Activated naive CD8-positive, alpha-beta T cell treated with anti-CD3 and anti-CD28 coated beads for 36 hours (primary cell): ENCODE measurements at places on chromosomes 7 and 10. TPM values are rescaled to one million over a fixed set of nuclear protein-coding genes. Genes with fewer than 3 reads are reported as not detected.

DNA sequence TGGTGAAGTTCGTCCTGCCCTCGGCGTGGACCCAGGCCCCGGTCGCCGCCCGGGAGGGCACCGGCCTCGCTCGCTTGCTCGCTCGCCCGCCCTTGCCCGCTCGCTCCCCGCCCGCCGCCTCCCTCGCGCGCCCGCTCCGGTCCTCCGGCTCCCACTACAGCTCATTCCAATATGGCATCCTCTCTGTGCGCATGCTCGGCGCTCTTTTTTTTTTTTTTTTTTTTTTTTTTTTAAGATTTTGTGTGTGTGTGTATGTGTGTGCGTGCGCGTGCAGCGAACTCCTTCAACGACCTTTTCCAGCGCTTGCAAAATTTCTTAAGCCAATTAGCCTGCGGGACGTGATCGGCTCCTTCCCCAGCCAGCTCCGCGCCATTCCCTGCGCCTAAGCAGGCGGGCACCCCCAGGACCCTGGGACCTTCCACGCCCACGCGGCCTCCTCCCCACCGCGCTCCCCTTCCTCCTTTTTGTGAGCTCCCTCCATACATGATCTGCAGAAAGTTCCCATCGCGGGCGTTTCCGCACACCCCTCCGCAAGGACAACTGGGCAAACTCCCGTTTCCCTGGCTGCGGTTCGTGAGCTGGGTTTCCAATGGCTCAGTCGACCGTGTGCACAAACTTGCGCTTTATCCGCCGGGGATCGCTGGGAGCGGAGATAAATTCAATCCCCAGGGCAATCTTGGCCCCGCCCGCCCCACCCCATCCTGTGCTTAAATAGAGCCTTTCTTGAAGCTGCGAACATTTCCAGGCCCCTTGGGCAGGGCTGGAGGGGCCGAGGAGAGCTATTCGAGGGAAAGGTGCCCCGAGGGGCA is at the start of gene SFMBT2:
TSS of gene SFMBT2 (minus strand) at position 173 of the 809 bp plus-strand sequence. CDS start 29,136 bp downstream, outside the sequence.
- H3K36me3 ChIP-seq = peaks cover 12% of the 10 kb centered on the region
- peak; percentile 71 for DNase-seq
- H3K4me1 ChIP-seq = peaks cover 36% of the 10 kb centered on the region
- peak within 1 kb of the TSS; percentile 97 for H3K4me3 ChIP-seq
- peak within 1 kb of the TSS; percentile 95 for H3K27ac ChIP-seq
- peaks cover 16% of the 10 kb centered on the region for H3K27me3 ChIP-seq

The NUPR2 gene
- total RNA-seq = not detected

The SRRM3 gene
- total RNA-seq = not detected

The TFR2 gene
- total RNA-seq = 10.9 TPM

- peaks cover 11% of the 10 kb centered on the region for H3K4me1 ChIP-seq
- peaks cover 11% of the 10 kb centered on the region for H3K27me3 ChIP-seq
- H3K36me3 ChIP-seq = no peaks in the 10 kb centered on the region
- no peak for DNase-seq
These were observed 15.1 kb upstream of the AKR1B10 start for GRCh38 chr7:134512271-134512670.

- H3K36me3 ChIP-seq = no peaks in the 10 kb centered on the region
- peaks cover 30% of the 10 kb centered on the region for H3K27me3 ChIP-seq
- no peak overlapping the region for H3K27ac ChIP-seq
- no peak for DNase-seq
- H3K4me3 ChIP-seq = no peak overlapping the region
- H3K4me1 ChIP-seq = peaks cover 4% of the 10 kb centered on the region
These were observed 42.9 kb upstream of the SYPL1 start for GRCh38 chr7:106155027-106155426.

DNA sequence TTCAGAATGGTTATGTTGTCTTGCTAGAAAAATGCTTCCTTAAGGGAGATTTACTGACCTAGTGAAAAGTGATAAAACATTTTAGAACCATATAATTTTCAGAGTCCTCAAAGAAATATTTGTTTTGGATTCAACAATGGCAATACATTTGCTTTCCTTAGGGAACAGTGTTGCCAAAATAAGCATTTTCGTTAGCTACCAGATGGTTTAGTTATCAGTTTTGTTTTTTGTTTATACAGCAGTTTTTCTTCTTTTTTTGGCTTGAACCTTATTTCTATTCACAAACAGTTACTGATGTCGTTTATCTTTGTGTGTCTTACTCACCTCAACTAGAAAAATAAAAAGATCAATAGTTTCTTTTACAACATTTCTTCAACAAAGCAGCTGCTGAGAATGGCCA is 48.6 kb downstream of the EXOC4 start:
- no peak overlapping the region for H3K4me3 ChIP-seq
- no peak overlapping the region for H3K27ac ChIP-seq
- H3K36me3 ChIP-seq = peaks cover 15% of the 10 kb centered on the region
- H3K4me1 ChIP-seq = no peaks in the 10 kb centered on the region
- H3K27me3 ChIP-seq = no peaks in the 10 kb centered on the region

GRCh38 chr10:20648263-20648874 is 248.7 kb downstream of the NEBL start:
- no peak overlapping the region for H3K27ac ChIP-seq
- no peak overlapping the region for H3K4me3 ChIP-seq
- no peak for DNase-seq
- H3K36me3 ChIP-seq = no peaks in the 10 kb centered on the region
- no peaks in the 10 kb centered on the region for H3K27me3 ChIP-seq
- H3K4me1 ChIP-seq = no peaks in the 10 kb centered on the region

The TTYH3 gene
- total RNA-seq = 27.2 TPM

The CLDN3 gene
- not detected for total RNA-seq

The SPDYE5 gene
- total RNA-seq = not detected

DNA sequence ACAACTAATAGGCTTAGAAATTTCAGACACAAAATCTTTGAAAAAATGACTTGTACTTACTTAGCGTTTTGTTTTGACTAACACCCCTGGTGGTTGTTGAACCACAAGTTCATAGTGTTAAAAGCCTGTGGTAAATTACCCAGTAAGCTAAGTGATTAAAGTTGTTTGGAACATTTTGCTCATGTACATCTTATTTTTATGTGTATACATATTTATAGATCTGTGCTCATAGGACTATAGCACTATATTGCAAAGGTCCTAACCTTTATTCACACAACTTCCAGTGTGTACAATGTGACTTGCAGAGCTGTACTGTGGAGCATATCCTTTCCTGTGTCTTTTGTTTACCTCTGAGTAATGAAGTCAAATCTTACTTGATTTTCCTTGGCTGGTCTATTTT is 79.6 kb downstream of the BMPR1A start:
- no peaks in the 10 kb centered on the region for H3K36me3 ChIP-seq
- DNase-seq = no peak
- H3K27ac ChIP-seq = no peak overlapping the region
- peaks cover 3% of the 10 kb centered on the region for H3K4me1 ChIP-seq

- H3K27me3 ChIP-seq = no peaks in the 10 kb centered on the region
- no peak overlapping the region for H3K4me3 ChIP-seq
- no peaks in the 10 kb centered on the region for H3K36me3 ChIP-seq
- no peak overlapping the region for H3K27ac ChIP-seq
These were observed 47.7 kb upstream of the INPP5A start for GRCh38 chr10:132489704-132490534.

GRCh38 chr7:51927738-51928137 is 611.1 kb upstream of the COBL start:
- H3K27ac ChIP-seq = no peak overlapping the region
- no peak overlapping the region for H3K4me3 ChIP-seq
- H3K27me3 ChIP-seq = no peaks in the 10 kb centered on the region
- no peaks in the 10 kb centered on the region for H3K4me1 ChIP-seq
- no peak for DNase-seq

DNA sequence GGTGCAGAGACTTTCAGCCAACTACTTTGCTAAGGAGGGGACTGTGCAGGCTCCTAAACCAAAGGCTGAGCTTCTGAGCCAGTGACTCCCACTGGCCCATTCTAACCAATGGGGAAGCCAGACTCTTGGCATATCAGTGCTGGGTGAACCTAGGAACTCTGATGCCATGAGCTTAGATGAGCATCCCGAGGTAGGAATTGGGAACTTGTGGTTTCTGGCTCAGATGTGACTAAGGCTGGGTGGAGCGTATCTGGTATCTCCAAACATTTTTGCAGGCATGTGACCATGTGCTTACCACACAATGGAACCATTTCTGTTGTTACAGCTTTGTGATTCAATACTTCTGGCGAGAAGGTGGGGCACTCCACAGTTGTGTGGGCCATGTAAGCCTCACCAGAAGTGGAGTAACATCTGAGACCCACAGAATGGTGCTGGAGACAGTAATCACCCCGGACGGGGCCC is 2.5 kb upstream of the AVPI1 start:
- no peaks in the 10 kb centered on the region for H3K36me3 ChIP-seq
- H3K27me3 ChIP-seq = no peaks in the 10 kb centered on the region
- H3K4me3 ChIP-seq = no peak overlapping the region
- H3K27ac ChIP-seq = no peak overlapping the region
- DNase-seq = no peak

- no peak overlapping the region for H3K27ac ChIP-seq
- DNase-seq = no peak
- no peaks in the 10 kb centered on the region for H3K36me3 ChIP-seq
These were observed 852.4 kb downstream of the SORCS1 start for GRCh38 chr10:106312087-106312486.

DNA sequence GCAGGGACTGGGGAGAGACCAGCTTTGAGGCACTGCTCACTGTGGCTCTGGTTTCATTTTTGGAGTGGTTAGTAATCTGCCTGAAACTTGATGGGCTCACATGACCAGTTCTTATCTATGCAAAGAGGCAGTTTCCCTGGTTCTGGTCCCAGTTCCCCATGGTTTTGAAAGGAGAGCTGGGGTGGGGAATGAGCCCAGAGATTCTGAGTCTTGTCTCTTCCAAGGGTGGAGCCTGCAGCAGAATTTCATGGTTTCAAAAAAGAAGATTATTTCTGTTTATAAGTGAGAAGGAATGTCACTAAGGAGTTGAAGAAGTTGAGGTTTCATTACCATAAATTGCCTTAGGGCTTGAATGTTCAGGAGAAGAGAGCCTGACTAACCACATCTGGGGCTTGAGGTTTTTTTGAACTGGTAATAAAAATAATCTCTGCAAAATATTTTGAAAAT is 190.2 kb upstream of the HABP2 start:
- H3K27me3 ChIP-seq = no peaks in the 10 kb centered on the region
- H3K36me3 ChIP-seq = no peaks in the 10 kb centered on the region

GRCh38 chr10:102919992-102920739 is 2.1 kb downstream of the CNNM2 start:
- H3K36me3 ChIP-seq = peaks cover 9% of the 10 kb centered on the region
- peak overlapping the region; percentile 89 for H3K4me3 ChIP-seq
- H3K27ac ChIP-seq = no peak overlapping the region
- no peak for DNase-seq
- peaks cover 6% of the 10 kb centered on the region for H3K27me3 ChIP-seq
- H3K4me1 ChIP-seq = peaks cover 61% of the 10 kb centered on the region

- no peaks in the 10 kb centered on the region for H3K36me3 ChIP-seq
- peaks cover 4% of the 10 kb centered on the region for H3K27me3 ChIP-seq
- H3K4me3 ChIP-seq = no peak overlapping the region
- no peak overlapping the region for H3K27ac ChIP-seq
These were observed 383.1 kb downstream of the SORCS3 start for GRCh38 chr10:105024184-105024583.

DNA sequence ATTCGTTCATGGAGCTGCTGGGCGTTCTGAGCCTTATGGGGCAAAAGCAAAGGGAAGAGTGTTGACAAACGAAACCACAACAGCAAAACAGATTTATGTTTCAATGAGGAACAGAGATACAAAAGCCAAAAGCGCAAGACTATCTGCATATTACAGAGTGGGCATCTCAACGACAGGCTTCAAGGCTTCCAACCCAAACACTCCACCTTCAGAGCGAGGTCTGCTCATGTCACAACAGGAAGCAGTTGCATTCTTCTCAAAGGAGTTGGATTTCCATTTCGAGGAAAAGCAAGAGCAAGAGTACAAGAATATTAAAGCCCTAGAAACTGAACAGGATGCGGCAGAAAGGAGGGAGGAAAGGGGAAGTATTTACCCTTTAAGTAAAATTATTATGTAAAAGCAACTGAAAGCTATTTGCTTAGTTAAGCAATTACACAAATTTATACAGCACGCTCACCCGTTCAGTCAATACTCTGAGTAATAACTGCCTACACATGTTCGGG is 189.3 kb downstream of the ELMO1 start:
- no peaks in the 10 kb centered on the region for H3K27me3 ChIP-seq
- peaks cover 26% of the 10 kb centered on the region for H3K36me3 ChIP-seq
- DNase-seq = no peak
- H3K27ac ChIP-seq = no peak overlapping the region
- peaks cover 6% of the 10 kb centered on the region for H3K4me1 ChIP-seq

- no peak overlapping the region for H3K4me3 ChIP-seq
- peak; percentile 17 for DNase-seq
- H3K4me1 ChIP-seq = peaks cover 21% of the 10 kb centered on the region
- H3K27me3 ChIP-seq = peaks cover 42% of the 10 kb centered on the region
These were observed 2.4 kb downstream of the TLL2 start for GRCh38 chr10:96511044-96511945.

The ASIC3 gene
- 3.2 TPM for total RNA-seq

GRCh38 chr10:23742368-23742767 is 303.5 kb downstream of the OTUD1 start:
- no peak for DNase-seq
- peaks cover 4% of the 10 kb centered on the region for H3K4me1 ChIP-seq
- H3K27me3 ChIP-seq = peaks cover 19% of the 10 kb centered on the region

GRCh38 chr10:4121502-4122380 is 336.7 kb upstream of the KLF6 start:
- H3K27me3 ChIP-seq = no peaks in the 10 kb centered on the region
- H3K4me1 ChIP-seq = peaks cover 12% of the 10 kb centered on the region
- H3K4me3 ChIP-seq = no peak overlapping the region
- peaks cover 6% of the 10 kb centered on the region for H3K36me3 ChIP-seq
- no peak overlapping the region for H3K27ac ChIP-seq

The GJD4 gene
- not detected for total RNA-seq

- no peak overlapping the region for H3K4me3 ChIP-seq
- peaks cover 7% of the 10 kb centered on the region for H3K4me1 ChIP-seq
- peaks cover 64% of the 10 kb centered on the region for H3K27me3 ChIP-seq
- H3K36me3 ChIP-seq = no peaks in the 10 kb centered on the region
- no peak for DNase-seq
- H3K27ac ChIP-seq = no peak overlapping the region
These were observed 2.4 kb upstream of the GRID1 start for GRCh38 chr10:86368987-86369386.

DNA sequence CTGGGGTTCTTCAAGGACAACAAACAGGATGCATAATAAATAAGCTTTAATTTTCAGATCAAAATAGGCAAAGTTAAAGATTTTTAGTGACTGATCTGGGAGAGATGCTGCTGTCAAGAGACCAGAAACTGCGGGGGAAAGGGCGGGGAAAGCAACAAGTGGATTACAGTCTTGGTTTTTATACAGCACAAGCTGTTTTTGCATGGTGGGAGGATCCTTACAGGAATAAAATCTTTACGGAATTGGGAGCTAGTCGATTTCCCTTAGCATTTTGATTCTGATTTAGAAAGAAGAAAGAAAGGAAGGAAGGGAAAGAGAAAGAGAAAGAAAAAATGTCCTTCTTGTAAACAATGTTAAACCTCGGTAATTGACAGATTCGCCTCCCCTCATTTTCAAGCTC is 242.3 kb upstream of the SP8 start:
- no peak for DNase-seq
- H3K4me3 ChIP-seq = no peak overlapping the region
- H3K4me1 ChIP-seq = no peaks in the 10 kb centered on the region
- no peak overlapping the region for H3K27ac ChIP-seq
- H3K27me3 ChIP-seq = no peaks in the 10 kb centered on the region

The PMPCB gene
- 90.3 TPM for total RNA-seq

- no peak for DNase-seq
- H3K27me3 ChIP-seq = peaks cover 2% of the 10 kb centered on the region
- H3K4me1 ChIP-seq = peaks cover 19% of the 10 kb centered on the region
- no peak overlapping the region for H3K27ac ChIP-seq
These were observed 119.8 kb upstream of the LYZL2 start for GRCh38 chr10:30749385-30749784.
